ENCODE measurements at places on chromosomes 12 and 14.
A peak's percentile ranks its signal among the peaks of the same experiment; 100 is the strongest.

DNA sequence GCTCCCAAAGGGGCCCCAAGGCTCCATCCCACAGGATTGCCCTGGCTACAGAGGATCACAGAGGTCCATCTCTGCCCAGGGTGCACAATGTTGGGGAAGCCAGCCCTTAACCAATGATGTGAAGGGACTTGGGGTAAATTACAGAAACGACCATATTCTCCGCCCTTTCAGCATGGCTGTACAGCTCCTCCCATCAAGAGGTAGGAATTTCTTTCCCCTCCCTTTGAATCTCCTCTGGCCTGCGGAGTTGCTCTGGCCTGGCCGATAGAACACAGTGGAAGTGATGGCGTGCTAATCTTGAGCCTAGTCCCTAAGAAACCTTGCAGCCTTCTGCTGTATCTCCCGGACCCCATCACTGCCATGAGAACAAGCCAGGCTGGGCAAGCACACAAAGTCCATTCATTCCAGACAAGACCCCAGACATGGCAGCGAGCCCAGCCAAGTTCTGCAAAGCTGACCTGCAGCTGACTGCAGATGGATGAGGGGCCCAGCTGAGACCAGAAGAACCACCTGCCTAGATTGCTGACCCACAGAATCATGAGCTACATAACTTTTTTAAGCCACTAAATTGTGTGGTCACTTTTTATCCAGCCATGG, 6.9 kb upstream of the IFI27 start:
- DNase-seq, result no peak

- DNase-seq, result no peak
Measured at GRCh38 chr14:87877877-87878276, 115.1 kb downstream of the GALC start.

DNA sequence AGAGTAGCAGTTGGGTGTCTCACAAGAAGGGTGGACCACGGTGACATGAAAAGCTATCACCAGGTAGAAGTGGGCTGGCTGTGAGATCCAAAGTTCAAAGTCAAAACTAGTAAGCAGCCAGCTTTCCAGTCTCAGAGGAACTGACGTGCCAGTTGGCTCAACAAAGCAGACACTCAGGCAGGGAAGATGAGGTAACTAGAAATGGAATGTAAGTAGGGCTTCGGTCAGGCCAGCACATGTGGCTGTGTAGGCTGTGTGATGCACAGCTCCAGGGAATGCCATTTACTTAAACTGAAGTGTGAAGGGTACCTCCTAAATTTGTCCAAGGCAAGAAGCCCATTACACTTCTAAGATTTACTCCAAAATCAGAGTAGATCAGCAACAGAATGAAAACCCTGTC, 43.6 kb downstream of the PTPRR start:
- DNase-seq, result no peak

DNA sequence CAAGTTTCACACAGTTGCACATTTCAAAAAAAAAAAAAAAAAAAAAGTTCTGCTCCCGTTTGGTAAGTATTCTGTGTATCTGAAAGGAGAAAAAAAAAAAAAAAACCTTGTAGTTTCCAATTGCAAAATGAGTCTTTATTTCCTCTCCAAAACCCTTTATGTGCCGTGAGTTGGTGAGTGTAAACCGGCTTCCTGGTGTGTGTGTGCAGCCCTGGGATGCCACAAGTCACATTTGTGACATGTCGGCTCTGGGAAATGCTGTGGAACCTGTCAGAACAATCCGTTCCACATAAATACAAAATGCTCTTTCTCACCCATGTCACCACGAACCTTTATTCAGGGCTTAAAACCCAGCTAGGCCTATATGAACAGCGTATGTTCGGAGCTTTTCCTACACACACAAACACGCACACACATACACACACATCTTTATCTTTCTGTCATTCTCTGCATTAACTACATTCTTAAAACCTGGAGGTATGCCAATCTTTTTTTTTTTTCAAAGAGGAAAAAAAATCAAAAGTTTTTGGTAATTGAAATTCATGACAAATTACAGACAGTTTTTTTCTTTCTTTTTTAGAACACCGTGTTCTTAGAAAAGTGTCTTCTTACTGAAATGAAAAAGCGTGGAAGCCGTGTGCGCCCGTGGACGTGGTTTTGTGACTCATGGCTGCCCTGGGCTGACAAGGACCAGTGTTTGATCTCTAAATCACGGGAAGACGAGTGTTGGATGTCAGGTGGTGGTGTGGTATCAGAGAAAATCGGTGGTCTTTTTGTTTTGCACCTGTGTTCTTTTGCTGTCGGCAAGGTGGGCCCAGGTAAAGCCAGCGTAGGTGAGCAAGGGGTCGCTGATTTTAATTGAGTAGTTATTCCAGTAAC, 612.0 kb downstream of the VRK1 start:
- DNase-seq, result no peak

DNA sequence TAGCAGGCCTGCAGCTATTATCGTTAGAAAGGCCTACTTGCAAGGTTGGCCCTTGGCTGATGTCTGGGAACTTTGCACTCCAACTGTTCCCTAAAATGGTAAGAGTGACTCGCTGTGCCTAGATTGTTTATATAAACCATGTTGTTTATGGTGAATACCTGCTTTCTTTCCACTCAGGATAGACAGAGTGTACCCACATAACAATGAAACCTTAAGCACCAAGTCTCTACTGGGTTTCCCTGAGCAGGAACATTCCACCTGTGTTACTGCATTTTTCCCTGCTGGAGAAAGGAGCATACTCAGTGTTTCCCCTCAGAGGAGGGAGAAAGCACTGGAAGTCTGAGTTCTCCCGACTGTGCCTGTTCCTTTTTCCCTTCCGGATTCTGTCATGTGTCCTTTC, 32.8 kb downstream of the ERP29 start:
- no peak for DNase-seq

DNA sequence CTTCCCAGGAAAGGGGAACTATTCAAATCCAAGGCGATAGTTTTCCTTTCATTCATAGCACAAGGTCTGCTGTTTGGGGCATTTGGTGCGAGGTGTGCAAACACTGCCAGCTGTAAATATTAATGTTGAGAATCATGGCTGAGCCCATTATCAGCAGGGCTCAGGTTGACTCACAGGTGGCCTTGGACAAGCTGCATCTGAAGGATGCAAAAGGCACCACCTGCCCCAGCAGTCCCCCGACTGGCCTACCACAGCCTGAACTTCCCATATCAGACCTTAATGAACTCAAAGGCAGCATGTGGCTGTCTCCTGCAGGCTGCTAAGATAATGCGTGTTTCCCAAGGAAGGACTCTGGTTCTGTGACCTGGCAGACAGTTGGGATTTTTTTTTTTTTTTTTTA, 93.3 kb upstream of the MAP1LC3B2 start:
- no peak for DNase-seq

- DNase-seq, result no peak
Measured at GRCh38 chr12:47296828-47297227, 217.1 kb upstream of the AMIGO2 start.

- DNase-seq, result peak; percentile 93
Measured at GRCh38 chr14:69643430-69644200, 32.2 kb downstream of the SUSD6 start.

DNA sequence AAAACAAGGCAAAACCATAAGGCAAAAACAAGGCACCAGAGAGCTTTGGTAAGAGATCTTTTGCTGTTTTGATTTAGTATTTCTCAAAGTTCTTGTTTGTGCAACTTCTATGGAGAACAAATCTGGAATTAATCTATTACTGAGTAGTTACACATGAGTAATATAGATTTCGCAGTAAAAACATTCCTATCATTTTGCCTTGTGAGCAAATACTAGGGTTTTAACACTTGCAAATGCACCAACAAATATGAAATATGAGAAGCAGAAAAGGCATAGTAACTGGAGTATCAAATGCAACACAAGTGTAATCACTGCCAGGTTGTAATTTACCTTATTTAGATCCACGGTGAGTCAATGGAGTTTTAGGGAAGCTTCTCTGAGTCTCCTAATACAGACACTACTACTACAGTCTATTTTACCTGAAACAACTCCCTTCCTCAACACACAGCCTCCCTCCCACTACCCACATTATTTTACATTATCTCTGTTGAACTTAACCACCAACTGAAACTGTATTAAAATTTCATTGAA, 324.1 kb downstream of the FLRT2 start:
- DNase-seq, result no peak

DNA sequence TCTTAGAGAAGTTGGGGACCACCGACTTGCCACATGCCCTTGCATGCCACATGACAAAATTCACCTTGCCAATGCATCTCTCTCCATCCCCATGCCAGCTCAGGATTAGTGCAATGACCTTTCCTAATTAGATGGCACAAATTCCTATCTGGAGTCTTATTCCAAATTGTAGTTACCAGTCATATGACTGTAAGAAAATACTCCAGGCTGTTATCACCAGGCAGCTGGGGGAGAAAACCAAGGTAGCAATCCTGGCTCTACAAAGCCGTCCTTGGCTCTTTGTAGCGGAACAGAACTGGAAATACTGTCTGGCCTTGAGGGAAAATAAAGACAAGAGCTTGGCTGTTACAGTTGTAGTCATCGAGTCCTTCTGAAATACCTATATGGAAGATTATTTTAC, 208.5 kb upstream of the DIO2 start:
- DNase-seq, result no peak

DNA sequence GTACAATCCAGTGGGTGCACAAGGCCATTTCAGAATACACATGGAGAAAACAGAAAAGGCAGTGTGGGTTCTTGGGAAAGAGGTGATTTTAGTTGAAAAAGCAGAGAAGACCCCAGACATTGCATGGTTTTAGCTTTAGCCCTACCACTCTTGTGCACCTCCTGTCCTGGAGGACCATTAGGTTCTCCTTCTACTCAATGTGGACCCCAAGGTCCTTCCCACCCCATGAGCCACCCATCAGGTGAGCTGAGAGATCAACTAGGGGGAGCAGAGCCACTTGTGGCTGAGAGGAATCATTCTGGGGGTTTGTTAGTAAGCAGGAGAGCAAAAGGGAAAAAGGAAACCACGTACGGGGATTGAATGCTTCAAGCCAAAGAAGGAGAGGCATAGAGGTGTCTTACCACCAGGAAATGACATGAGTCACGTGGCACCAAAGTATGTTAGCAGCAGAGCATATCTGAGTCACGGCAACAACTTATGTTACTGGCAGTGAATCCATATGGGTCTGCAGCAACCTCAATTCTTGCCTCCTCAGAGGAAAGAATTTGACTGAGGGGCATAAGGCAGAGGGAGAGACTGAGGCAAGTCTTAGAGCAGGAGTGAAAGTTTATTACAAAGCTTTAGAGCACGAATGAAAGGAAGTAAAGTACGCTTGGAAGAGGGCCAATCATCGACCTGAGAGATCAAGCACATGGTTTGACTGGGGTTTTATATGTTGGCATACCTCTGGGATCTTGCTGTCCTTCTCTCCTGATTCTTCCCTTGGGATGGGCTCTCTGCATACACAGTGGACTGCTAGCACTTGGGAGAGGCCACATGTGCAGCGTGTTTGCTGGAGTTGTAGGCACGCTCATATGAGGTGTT, 73.9 kb downstream of the HSD17B6 start:
- DNase-seq, result no peak

- DNase-seq, result no peak
Measured at GRCh38 chr12:94725375-94726168, 75.2 kb upstream of the TMCC3 start.

- DNase-seq, result no peak
Measured at GRCh38 chr12:85457016-85457415, 177.0 kb downstream of the ALX1 start.

DNA sequence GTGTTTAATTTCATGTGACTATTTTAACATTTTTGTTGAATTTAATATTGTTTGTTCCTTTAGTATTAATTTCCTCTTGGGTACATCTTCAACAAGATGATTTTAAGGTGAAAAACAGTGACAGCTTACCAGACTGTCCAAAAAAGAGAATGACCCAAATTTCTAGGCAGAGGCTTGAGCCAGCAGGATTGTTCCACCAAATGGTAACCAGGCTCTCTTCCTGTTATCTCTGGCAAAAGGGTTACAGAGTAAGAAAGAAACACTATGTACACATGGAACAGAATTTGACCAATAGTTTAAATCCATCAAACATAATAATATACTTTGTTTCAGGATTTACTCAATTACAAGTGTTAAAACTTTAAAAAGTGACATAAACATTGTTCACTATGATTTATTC, 39.0 kb downstream of the YAF2 start:
- no peak for DNase-seq

DNA sequence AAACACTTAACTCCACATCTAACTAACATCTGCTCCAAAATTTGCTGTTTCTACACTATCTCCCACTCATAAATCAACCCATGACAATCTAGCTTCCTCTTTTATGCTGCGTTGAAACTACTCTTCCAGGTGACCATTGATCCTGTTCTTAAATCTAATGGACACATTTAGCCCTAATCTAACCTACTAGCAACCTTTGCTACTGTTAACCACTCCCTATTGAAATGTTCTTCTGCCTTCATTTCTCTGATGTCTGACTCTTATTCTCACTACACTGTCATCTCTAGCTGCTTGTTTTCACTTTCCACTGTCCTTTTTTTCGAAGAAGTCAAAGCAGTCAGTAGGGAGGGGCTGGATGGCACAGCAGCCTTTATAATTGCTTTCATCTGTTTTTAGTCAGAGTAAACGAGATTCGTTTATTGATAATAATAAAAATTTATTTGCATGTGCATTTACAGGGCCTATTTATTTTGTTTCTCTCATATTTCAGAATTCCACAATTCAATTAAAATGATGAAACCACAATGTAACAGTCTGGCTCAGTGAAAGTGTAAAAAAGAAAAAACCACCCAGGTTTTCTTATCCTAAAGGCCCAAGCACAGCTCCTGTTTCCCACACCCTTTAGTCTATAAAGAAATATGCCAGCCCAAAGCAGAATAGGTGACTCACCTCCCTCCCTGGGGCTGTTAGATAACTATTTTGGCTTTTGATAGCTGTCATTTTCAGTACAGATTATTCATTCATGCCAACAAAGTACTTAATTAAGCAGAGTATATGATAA, 44.9 kb downstream of the ATP2B1 start:
- DNase-seq, result no peak

DNA sequence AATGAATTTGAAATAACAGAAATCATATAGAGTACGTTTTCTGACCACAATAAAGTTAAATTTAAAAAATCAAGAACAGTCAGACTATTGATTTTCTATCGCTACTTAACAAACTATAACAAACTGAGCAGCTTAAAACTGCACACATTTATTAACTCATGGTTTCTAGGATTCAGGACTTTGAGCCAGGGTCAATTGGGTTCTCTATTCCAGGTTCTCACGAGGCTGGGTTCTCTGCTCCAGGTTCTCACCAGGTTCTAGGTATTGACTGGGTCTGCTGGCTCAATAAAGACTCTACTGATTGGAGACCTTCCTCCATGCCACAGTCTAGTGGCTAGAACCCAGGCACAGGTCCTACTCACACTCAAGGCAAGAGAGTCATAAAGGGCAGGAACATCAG, 22.8 kb downstream of the ABCC9 start:
- no peak for DNase-seq

DNA sequence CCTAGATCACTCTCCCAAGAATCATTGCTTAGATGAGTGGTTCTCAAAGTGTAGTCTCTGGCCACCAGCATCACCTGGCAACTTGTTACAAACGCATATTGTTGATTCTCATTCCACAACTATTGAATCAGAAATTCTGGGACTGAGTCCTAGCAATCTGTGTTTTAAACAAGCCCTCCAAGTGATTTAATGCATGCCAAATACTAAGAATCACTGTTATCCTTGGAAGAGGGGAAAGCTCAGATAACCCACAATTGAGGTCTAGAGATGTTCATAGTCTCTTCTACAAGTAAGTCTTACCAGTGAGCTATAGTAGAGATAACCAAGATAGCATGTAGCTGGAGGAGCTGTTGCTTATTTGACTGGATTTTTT, 666.6 kb downstream of the DIO2 start:
- no peak for DNase-seq
